ENCODE measurements at places on chromosomes 16 and 17. TPM values are rescaled to one million over a fixed set of nuclear protein-coding genes. Genes with fewer than 3 reads are reported as not detected.
A peak's percentile ranks its signal among the peaks of the same experiment; 100 is the strongest.

DNA sequence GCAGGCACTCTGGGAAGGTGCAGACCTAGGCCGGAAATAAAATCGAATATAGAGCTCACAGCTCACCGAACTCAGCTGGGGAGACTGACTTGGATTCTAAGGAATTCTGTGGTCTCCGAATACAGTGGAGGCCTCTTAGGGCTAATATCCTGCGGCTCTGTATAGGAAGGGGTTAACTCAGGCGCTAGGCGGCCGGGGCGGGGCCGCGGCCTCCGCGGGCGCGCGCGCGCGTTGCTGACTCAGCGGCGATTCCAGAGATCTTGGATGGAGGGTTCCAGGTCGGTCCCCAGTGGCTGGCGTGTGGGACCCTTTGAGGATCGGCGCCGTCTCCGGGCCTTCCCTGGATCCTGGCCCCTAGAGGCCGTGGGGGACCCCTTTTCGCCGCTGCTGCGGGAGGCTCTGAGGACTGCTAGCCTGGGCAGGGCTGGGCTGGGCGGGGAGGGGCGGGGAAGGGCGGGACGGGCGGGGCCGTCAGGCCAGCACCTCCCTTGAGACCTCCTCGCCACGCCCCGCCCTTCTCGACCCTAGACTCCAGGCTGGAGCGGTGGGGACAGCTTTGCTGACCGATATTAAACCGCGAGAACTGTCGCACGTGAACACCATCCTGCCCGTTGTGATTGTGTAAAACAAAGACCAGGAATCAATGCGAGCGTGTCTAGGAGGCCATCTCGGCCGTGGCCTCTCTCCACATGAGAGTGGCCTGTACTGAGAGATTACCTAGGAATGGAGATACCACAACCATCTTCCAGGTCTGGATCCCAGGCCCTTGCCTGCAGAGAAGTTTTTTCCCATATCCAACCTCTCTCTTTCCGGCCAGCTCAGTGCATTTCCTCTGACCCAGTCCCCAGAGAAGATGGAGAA is 1.4 kb upstream of the PLEKHH3 start:
- H3K4me1 ChIP-seq = peaks cover 25% of the 10 kb centered on the region
- DNase-seq = peak; percentile 88
- H3K36me3 ChIP-seq = peaks cover 3% of the 10 kb centered on the region
- H3K27me3 ChIP-seq = no peaks in the 10 kb centered on the region

DNA sequence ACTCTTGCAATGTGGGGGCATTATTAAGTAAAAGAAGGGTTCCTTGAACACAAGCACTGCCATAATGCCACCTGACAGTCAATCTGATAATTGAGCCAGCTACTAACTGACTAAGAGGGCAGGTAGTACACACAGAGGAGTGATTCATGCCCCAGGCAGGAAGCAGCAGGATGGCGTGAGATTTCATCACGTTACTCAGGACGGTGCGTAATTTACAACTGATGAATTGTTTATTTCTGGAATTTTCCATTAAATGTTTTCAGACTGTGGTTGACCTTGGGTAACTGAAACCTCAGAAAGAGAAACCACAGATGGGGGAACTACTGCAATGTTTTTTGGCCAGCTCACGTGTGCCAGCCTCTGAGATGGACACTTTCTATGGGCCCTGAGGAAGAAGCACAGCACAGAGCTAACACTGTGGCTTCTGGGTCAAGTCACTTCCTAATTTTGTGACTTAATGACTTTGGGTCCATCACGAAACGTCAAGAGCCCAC is 46.7 kb downstream of the C17orf67 start:
- H3K4me1 ChIP-seq = no peaks in the 10 kb centered on the region
- H3K27ac ChIP-seq = no peak overlapping the region
- no peak for DNase-seq
- no peak overlapping the region for H3K4me3 ChIP-seq

DNA sequence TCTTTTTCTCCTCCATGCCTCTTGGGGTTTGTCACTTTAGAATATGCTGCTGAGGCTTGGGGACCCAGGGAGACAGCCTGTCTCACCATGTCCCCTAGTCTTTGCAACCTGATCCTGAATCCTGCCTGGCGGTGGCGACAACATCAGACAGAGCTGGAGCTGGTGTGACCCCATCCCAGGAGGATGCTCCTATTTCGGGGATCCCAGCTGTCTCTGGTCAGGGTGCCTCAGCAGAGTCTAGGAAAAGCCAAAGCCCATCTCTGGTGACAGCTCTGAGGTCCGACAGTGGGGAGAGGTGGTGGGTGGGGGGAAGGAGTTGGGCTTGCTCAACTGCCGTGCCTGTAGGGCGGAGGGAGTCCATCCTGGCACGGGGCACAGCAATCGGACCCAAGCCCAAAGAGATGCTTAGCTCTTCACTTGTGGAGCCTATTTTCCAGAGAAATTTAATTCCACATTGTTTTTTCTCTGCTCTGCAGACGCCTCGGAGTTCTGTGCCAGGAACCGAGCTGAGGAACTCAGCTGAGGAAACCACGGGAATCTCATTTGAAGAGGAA is 10.3 kb upstream of the TNS4 start:
- no peaks in the 10 kb centered on the region for H3K36me3 ChIP-seq
- no peaks in the 10 kb centered on the region for H3K4me1 ChIP-seq
- no peaks in the 10 kb centered on the region for H3K27me3 ChIP-seq
- no peak overlapping the region for H3K4me3 ChIP-seq

- H3K4me1 ChIP-seq = peaks cover 14% of the 10 kb centered on the region
- no peaks in the 10 kb centered on the region for H3K36me3 ChIP-seq
- DNase-seq = no peak
These were observed 18.3 kb upstream of the ADCY7 start for GRCh38 chr16:50247906-50248608.

DNA sequence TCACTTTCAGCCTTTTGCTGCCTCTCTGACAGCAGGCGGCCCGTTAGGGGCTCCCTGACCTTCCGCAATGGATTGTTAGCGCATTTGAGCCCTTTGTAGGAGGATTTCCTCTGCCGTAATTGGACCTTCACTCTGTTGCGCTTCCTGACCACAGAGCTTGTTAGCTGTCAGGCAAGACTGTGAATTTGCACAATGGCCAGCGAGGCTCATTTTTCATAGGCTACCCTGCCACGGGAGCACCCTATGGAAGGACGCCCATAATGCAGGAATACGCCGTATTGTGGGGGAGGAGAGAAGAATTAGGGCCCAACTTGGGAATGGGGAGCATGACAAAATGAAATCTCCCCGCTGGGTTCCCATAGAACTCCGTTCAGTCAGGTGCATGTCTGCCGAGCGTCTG is 205.2 kb upstream of the NLRP1 start:
- H3K27me3 ChIP-seq = no peaks in the 10 kb centered on the region
- no peak overlapping the region for H3K27ac ChIP-seq
- no peaks in the 10 kb centered on the region for H3K36me3 ChIP-seq
- no peaks in the 10 kb centered on the region for H3K4me1 ChIP-seq

- no peak overlapping the region for H3K4me3 ChIP-seq
- H3K27me3 ChIP-seq = no peaks in the 10 kb centered on the region
- H3K36me3 ChIP-seq = no peaks in the 10 kb centered on the region
- DNase-seq = no peak
- peaks cover 7% of the 10 kb centered on the region for H3K4me1 ChIP-seq
These were observed 6.1 kb upstream of the SLC46A1 start for GRCh38 chr17:28412099-28412498.

- DNase-seq = no peak
- no peak overlapping the region for H3K27ac ChIP-seq
These were observed 11.2 kb upstream of the HELZ start for GRCh38 chr17:67256075-67256732.

- peak overlapping the region; percentile 2 for H3K27ac ChIP-seq
- H3K27me3 ChIP-seq = no peaks in the 10 kb centered on the region
- H3K36me3 ChIP-seq = no peaks in the 10 kb centered on the region
- peaks cover 8% of the 10 kb centered on the region for H3K4me1 ChIP-seq
These were observed 1.3 kb downstream of the NLRC5 start for GRCh38 chr16:56990407-56991286.

- H3K4me1 ChIP-seq = peaks cover 7% of the 10 kb centered on the region
- no peaks in the 10 kb centered on the region for H3K27me3 ChIP-seq
- H3K36me3 ChIP-seq = no peaks in the 10 kb centered on the region
These were observed 574 bp downstream of the MPP3 start for GRCh38 chr17:43832168-43832975.

DNA sequence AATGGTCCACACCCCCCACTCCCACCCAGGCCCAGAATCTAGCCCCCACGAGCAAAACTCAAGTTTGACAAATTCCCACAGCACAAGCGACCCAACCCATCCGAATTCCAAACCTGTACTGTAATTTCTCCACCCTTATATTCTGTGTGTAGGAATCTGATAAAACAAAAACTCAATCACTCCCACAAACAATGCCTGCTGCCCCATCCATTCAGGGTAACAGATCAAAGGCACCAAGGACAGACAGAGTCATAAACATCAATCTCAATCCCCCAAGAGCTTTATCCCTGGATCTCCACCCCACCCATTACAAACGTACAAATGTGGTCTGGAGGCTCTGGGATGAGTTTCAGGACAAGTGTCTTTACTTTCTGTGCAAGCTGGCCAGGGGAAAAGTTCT is 157.8 kb downstream of the AXIN2 start:
- no peak overlapping the region for H3K4me3 ChIP-seq
- H3K4me1 ChIP-seq = no peaks in the 10 kb centered on the region
- no peaks in the 10 kb centered on the region for H3K27me3 ChIP-seq
- no peak for DNase-seq

DNA sequence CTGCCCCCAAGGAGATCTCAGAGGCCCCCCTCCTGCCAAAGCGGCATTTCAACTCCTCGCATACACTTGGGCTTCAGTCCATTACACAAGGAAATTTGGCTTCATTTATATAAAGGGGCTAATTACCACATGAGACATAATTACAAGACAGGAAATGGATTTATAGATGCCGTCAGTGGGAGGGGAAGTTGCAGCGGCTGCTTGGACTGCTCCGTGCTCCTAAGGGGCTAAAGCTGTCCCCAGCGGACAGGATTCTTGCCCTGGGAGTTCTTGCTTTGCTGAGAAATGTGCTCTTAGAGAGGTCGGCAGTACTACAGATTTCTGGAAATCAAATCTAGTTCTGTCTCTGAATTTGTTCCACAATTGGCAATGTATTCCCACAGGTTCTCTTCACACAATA is 57.2 kb upstream of the NLK start:
- H3K4me3 ChIP-seq = no peak overlapping the region
- H3K27me3 ChIP-seq = no peaks in the 10 kb centered on the region
- DNase-seq = no peak

- H3K36me3 ChIP-seq = no peaks in the 10 kb centered on the region
- peaks cover 13% of the 10 kb centered on the region for H3K4me1 ChIP-seq
- no peak for DNase-seq
These were observed 23.8 kb upstream of the CRYM start for GRCh38 chr16:21301895-21302291.

DNA sequence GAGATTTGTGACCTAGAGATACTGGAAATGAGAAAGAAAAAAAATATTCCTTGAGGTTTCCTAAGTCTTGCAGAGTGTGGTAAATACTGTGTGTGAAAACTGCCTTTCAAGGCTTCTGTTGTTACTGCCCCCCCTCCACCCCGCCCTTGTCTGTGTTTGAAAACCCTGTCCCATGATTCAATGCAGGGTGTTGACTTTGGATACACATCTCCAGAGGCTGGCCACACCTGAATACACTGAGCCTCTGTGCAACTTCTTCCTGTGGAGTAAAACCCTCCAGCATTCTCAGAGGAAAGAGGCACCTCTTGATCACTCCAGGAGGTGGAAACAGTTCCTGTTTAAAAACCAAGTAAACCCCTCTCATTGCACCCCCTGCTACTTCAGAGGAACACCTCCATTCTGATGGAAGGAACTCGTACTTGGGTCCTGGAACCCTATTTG is 123.0 kb upstream of the CACNG5 start:
- DNase-seq = no peak
- H3K27me3 ChIP-seq = no peaks in the 10 kb centered on the region
- H3K4me3 ChIP-seq = no peak overlapping the region
- H3K27ac ChIP-seq = no peak overlapping the region
- no peaks in the 10 kb centered on the region for H3K36me3 ChIP-seq

GRCh38 chr17:4232168-4232813 is 31.5 kb downstream of the ANKFY1 start:
- no peak overlapping the region for H3K27ac ChIP-seq
- H3K4me3 ChIP-seq = no peak overlapping the region
- no peaks in the 10 kb centered on the region for H3K27me3 ChIP-seq
- no peaks in the 10 kb centered on the region for H3K4me1 ChIP-seq

DNA sequence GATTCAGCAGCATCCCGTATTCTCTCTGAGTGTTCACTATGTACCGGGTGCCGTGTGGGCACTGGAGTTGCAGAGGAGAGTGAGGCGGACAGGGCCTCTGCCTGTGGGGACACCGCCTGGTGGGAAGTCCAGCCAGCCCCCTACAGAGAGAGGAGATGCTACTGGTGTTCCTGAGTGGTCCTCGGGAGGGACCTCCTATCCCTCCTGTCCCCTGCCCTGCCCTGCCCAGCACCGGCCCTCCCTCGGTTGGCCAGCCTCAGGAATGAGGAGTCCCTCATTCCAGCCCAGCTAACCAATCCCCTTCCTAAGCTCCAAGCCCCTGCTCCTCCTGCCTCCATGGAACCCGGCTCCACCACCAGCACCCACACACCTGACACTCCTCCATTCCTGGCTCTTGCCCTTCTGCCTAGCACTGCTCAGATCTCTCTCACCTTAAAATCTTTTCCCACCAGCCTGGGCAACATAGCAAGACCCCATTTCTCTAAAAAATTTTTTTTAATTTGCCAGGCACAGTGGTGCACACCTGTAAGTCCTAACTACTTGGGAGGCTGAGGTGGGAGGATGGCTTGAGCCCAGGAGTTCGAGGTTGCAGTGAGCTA is 2.0 kb downstream of the ASGR2 start:
- H3K27me3 ChIP-seq = no peaks in the 10 kb centered on the region
- peak overlapping the region; percentile 52 for H3K4me3 ChIP-seq
- DNase-seq = no peak
- H3K36me3 ChIP-seq = no peaks in the 10 kb centered on the region
- H3K27ac ChIP-seq = peak overlapping the region; percentile 93

DNA sequence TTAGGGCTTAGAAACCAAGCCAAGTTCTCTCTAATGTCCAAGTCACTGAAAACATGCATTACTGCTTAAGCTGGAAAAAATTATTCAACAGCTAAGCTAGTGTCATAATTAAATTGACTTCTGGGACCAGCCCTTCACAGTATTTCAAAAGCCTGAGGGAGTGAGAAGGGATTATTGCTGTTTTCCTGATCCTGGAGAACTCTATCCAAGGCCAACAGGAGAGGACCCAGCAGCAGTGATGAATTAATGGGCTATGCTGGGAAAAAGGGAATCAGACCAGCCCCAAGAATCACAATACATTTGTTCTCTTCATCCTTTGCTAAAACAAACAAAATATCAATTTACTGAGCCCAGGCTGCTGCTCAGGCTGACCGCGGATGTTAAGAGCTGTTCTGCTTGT is 34.5 kb upstream of the CLEC3A start:
- H3K27me3 ChIP-seq = peaks cover 2% of the 10 kb centered on the region
- no peak for DNase-seq

- H3K27me3 ChIP-seq = no peaks in the 10 kb centered on the region
- H3K27ac ChIP-seq = no peak within 1 kb of the TSS
- H3K36me3 ChIP-seq = no peaks in the 10 kb centered on the region
- peak within 1 kb of the TSS; percentile 49 for H3K4me3 ChIP-seq
These were observed at the start of gene IRX5 for GRCh38 chr16:54930005-54930868. Gene IRX5 (plus strand): TSS chr16:54930865. CDS start chr16:54931199, 334 bp downstream.

GRCh38 chr16:67999985-68000384 is 701 bp upstream of the DPEP2 start:
- no peak for DNase-seq
- H3K27me3 ChIP-seq = no peaks in the 10 kb centered on the region
- no peaks in the 10 kb centered on the region for H3K36me3 ChIP-seq
- no peak overlapping the region for H3K4me3 ChIP-seq
- H3K4me1 ChIP-seq = no peaks in the 10 kb centered on the region

COX4I1 gene
- total RNA-seq = 186 TPM

HBA2 gene
- 2.8 TPM for total RNA-seq
